ENCODE measurements at places on chromosomes 11 and 22.

GRCh38 chr11:105838668-105839384, 183.2 kb downstream of the MSANTD4 start:
- no peak for DNase-seq

- DNase-seq = no peak
Observed at GRCh38 chr11:27626269-27626937, 73.9 kb downstream of the BDNF start.

DNA sequence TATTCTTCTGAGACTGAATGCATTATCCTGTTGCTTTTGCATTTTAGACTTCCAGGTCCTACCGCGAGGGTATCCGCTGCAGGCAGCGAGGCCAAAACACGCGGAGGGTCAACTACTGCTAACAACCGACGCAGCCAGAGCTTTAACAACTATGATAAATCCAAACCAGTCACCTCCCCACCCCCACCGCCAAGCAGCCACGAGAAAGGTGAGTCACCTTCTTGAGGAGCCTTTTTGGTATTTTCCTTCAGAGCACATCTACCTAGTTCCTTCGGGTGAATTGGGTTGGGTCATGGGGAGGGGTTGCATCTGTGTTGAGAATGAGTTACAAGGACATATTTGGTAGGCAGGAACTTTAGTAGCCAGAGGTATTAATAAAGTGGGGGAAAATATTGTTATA, 179.8 kb downstream of the NAV2 start:
- DNase-seq = no peak

GRCh38 chr22:25762147-25762546, 20.2 kb downstream of the MYO18B start:
- DNase-seq = no peak

GRCh38 chr11:5597953-5598352, 1.5 kb downstream of the TRIM6 start:
- DNase-seq = no peak

DNA sequence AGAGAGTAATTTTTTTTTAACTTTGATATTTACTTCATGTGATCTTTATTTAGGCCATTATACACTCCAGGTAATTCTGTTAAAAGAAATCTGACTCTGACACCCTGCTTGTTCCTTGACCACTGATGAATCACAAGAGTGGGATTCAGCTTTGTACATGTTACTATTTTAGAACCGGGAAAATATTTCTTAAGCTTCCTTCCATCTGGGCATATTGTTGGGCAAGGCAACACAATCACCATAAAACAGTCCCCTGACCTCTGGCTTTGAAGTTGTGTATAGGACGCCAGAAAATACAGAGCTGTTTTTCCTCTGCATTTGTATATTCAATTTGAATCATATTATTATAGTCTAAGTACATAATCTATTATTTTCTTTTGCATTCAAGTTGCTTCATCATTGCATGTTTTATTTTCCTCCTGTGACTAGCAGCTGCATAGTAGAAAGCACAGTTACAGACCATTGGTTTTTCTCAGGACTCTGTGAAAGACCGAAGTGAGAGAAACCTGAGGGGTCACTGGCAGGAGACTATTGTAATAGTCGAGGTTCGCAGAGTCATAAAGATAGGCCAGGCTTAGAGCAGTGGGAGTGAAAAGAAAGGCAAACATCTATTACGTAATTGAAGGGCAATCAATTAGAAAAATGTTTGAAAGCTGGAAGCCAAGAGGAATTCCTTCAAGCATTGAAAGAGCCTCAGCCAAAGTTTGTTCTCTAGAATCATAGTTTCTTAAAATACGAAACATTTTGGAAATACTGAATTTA, 51.8 kb upstream of the SLC36A4 start:
- DNase-seq = no peak

- DNase-seq = no peak
Observed at GRCh38 chr22:41913842-41914534, 886 bp downstream of the SHISA8 start.

GRCh38 chr11:15229069-15229468, 114.3 kb downstream of the INSC start:
- no peak for DNase-seq

- no peak for DNase-seq
Observed at GRCh38 chr11:79294845-79295731, 145.7 kb downstream of the TENM4 start.

DNA sequence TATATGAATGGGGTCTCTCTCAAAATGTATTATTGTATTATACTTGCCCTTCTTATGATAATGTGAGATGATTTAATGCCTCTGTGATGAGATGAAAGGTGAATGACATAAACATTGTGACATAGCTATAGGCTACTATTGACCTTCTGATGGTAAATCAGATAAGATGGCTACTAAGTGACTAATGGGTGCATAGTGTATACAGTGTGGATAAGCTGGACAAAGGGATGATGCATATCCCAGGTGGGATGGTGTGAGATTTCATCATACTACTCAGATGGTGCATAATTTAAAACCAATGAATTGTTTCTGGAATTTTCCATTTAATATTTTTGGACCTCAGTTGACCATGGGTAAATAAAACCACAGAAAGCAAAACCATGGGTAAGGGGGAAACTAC, 243.5 kb downstream of the SBF2 start:
- no peak for DNase-seq

GRCh38 chr11:133173810-133174412, 358.4 kb downstream of the OPCML start:
- DNase-seq = no peak

GRCh38 chr11:126607776-126608541, 252.5 kb downstream of the ST3GAL4 start:
- DNase-seq = no peak

GRCh38 chr11:67432655-67433349, 4.5 kb downstream of the RPS6KB2 start:
- DNase-seq = no peak

GRCh38 chr22:19637408-19638281, 76.7 kb upstream of the SEPTIN5 start:
- no peak for DNase-seq

GRCh38 chr22:36016684-36017083, 11.9 kb downstream of the RBFOX2 start:
- DNase-seq = no peak

DNA sequence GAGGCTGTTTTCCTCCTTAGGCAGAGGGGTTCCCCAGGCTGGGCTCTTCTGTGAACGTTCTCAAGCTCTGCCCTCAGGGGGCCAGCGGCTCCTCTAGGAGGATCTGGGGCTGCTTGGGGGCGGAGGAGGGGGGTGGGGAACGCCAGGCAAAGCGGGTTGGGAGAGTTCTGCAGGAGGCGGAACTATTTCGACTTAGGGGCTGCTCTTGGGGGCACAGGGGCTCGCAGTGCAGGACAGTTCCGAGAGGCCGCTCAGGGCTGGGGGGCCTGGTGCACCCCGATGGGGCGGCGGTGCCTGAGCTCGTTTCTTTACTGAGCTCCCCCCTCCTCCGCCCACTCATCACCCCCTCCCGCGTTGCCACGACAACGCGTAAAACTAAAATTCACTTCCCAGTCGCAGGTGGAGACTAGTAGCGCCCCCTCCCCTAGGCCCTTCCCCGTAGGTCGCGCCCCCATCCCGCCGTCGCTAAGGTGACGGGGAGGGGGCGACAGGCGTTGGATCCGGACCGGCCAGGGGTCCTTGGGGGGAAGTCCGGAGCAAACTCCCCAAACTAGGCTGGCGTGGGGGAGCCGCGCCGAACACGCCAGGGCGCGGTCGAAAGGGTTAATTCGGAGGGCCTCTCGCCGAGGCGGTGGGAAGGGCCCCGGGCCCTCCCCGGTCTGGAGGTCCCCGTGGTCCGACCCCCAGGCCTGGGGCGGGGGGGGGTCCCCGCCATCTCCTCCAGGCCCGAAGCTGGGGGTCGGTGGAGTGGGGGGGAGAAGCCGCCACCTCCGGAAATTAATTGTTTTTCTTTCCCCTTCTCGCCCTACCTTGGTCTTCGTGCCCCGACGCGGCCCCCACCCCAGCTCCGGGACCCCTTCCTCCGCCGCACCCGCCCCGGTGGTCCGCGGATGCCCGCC, 857 bp downstream of the SHANK3 start:
- DNase-seq = no peak

DNA sequence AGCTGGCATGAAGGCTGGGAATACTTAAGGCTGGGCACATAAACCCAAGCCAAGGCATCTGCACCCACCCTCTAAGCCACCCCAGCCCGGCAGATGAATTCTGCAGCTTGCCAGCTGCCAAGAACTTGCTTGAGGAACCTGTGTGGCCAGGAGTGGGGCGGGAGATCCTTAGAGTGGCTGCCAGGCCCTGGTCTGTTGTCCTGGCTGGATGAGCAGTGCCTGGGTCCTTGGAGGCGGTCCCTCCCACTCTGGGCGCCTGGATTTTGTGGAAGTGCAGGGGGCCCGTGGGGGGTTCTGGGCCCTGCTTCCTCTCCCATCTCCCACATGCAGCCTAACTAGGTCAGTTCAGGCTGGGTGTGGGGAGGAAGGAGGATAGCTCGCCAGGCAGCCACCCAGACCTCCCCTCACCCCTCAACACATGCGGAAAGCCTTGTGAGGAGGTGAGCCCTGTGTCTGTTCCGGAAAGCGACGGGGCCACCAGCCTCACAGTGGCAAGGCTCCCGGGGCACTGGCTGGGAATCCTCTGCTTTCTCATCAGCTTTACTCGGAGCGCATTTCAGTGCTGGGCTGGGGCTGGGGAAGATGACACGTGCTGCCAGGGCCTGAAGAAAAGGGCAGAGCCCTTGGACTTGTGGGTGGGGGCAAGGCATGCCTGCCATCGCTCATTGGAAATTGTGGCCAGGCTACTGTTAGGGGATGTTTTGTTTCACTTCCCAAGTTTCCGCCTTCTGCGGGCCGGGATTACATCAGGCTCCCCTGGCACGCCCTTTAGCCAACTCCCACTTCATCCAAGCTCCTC, 8.4 kb downstream of the DAGLA start:
- no peak for DNase-seq

- DNase-seq = no peak
Observed at GRCh38 chr11:8183111-8183510, 14.3 kb upstream of the RIC3 start.

DNA sequence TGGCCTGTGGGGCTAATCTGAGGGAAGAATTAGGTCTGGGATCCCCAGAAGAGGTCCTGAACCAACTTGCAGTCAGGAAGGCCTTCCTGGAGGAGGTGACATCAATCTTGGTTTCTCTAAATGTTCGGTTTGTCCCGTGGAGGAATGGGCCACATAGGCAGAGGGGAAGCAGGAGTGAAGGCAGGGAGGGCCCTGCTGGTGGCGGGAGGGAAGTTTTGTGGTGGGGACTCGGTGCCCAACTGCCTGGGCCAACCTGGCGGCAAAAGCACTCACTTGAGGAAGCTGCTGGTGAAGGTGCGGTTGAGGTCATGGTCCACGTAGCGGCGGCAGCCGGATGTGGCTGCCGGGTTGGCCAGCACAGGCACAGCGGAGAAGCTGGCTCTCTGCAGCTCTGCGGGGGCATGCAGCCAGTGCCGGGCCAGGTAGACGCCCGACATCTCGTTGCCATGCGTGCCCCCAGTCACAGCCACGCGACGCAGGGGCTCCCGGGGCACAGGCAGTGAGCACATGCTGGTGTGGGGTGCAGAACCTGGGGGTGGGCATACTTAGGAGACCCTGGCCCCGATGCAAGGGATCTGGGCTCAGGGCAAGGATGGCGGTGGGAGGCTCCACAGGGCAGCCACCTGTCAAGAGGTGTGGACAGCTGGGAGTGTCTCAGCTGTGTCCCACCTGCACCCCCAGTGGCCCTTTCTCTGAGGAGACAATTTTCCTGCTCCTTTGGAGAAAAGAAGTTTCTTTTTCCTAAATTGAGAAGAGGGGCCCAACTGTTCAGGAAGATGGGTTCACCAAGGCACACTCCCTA, 3.8 kb downstream of the ACY3 start:
- no peak for DNase-seq

- no peak for DNase-seq
Observed at GRCh38 chr11:2826679-2827056, 58.9 kb downstream of the CDKN1C start.

DNA sequence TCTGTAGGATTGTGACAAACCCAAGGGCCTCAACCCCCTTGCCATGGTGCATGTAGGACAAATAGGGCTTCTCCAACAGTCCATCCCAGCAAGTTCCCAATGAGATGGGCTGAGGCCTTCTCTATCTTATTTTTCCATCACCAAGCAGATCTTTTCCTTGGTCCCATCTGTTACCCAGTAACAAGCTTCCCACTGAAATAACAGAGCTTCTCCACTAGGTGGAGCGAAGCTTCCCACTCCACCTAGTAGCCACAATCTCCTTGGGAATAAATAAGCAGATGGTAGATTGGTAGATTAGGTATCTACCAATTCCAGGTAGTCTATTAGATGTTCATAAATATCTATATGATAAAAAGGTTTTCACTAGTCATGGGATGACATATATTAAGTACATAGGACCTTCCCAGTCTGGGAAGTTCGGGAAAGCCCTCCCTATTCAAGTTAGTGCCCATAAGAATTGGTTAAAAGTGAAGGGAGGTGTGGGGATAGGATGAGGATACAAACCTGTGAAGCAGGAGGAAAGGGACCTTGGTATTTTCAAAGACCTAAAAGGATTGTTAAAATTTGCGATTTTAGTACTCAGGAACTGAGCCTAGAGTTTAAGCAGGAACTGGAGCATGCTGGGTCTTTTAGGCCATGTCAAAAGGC, 5.9 kb upstream of the OR52L1 start:
- DNase-seq = no peak

- DNase-seq = no peak
Observed at GRCh38 chr11:36312611-36313472, 16.8 kb downstream of the PRR5L start.

DNA sequence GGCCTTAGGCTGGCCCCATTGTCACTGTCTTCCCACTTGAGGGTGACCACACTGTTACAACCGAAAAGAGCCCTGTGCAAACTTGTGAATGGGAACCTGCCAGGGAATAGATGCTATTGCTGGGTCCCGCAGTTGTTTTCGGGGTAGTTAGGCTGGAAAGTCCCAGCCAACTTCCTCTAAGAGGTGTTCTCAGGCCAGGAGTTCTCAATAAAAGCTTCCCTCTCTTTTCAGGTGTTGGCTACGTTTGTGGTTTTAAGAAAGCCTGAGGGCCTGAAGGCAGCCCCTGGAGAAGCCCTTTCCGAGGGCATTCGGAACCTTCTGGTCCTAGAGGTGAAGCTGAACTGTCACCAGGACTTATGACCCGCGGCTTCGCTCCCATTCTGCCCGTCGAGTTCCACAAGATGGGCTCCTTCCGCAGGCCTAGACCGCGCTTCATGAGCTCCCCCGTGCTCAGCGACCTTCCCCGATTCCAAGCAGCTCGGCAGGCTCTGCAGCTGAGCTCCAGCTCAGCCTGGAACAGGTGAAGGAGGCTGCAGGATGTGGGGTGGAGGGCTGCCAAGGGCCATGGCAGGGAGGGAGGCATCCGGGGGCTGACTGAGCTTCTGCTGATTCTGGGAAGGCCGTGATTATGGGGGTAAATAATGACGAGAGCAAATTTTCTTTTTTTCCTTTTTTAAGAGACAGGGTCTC, 104.8 kb downstream of the PRR5L start:
- DNase-seq = no peak

All from hematopoietic multipotent progenitor cell treated with erythropoietin and hydrocortisone succinate and interleukin-3 and kit ligand, for 17 days (in vitro differentiated cells).